ENCODE measurements at places on chromosomes 16 and 17.

- DNase-seq = no peak
Observed at GRCh38 chr17:18278867-18279266, 18.4 kb downstream of the MIEF2 start.

DNA sequence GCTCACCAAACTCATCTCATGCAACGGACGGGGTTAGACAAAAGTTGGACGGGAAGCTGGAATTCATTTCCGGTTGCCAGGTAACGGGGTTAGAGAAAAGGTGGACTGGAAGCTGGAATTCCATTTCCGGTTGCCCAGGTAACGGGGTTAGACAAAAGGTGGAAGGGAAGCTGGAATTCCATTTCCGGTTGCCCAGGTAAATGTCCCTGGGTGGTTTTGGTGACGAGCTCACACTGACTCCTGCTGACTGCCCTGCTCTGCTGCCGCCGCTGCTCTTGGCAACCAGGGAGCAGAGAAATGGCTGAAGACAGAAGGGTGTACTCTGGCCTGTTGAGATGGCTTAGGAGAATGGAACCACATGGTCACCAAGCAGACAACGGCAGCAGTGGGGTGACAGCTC, 170.3 kb upstream of the RPH3AL start:
- peak; percentile 25 for DNase-seq

GRCh38 chr17:49936386-49936785, 32.6 kb upstream of the DLX4 start:
- DNase-seq = no peak

DNA sequence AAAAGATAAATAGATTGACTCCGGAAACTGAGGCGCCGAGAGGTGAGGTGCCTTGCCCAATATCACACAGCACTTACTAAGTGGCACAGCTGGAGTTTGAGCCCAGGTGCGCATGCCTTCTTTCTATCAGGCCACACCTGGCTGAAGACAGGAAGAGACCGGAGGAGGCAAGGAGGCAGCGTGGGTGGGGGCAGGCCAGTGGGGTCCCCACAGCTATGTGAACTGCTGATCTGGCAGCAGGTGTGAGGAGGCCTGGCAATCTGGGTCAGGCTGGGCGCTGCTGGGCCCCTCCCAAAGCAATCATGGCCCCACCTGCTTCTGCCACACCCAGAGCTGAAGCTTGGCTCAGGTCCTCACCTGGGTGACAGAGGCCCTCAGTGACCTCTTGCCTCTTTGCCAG, 1.9 kb upstream of the GDPD3 start:
- DNase-seq = peak; percentile 66

DNA sequence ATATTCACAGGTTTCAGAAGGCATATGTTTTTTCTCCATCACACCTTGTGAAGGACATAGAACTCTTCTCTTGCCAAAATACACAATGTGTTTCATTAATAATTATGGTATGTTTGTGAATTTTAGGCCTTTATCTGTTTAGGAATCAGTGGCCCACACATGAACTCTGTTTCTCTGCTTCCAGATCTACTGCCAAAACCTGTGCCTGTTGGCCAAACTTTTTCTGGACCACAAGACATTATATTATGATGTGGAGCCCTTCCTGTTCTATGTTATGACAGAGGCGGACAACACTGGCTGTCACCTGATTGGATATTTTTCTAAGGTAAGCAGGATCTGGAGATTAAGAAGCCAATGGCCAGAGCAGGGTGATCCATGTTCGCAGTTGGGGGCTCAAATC, 26.4 kb downstream of the TAC4 start:
- no peak for DNase-seq

DNA sequence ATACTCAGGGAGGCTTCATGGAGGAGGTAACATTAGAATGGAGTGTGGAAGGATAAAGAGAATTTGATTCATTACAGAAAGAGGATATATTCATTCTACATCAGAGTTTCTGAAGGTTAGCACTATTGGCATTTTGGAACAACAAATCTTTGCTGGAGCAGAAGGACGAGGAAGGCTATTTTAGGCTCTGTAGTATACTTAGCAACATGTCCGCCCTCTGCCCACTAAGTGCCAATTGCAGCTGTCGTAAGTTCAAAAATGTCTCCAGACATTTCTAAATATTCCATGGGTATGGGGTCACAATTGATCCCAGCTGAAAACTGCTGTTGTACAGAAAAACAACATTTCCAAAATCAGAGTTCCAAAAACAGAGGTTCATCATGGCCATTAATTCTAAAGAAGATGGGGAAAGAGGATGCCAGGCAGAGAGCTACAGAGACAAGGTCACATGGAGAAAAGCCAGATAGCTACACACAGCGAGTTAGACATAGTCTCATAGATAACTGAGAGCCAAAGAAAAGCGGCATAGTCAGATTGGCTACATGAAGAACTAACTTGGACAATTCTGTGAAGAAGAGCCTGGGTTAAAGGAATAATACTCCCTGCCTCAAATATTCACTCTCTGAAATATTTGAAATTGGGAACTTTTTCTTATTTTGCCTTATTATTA, 846.4 kb upstream of the CDH8 start:
- DNase-seq = no peak

- DNase-seq = peak; percentile 85
Observed at GRCh38 chr17:57286399-57287105, 30.2 kb downstream of the MSI2 start.

DNA sequence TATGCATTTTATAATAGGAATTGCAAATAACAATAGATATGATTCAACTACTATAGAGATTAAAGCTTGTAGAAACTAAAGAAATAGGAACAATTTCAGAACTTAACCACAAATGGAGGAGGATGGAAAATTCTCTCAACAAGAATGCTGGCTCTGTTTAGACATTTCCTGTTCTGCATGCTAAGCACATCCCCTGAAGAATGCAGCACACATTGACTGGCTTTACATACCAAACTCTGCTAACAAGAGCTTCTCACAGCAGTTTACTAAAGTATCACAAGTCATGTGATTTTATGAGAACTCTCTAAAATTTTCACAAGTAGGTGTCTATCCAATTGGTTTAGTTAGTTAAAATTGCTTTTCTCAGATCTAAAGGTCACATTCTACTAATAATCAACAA, 85.2 kb downstream of the SPAG9 start:
- DNase-seq = no peak

DNA sequence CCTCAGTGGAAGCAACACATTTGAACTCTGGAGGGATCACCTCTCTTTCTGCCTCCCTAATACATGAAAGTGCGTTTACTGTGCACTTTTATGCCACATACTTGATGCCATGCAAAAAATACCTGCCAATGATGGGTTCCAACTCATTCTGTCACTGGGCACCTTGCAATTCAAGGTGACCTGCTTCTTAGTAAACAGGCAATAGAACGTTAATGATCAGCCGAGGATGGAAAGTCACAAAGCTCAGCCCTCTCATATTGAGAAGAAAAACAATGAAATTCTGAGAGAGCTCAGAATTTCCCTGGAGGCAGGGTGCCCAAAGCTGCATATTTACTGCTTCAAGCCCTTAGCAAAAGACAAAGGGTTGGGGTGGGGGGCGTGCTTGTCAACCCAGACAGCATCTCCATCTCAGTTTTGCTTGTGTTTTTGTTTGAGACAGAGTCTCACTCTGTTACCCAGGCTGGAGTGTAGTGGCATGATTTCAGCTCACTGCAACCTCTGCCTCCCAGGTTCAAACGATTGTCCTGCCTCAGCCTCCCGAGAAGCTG, 23.2 kb downstream of the LITAF start:
- no peak for DNase-seq

DNA sequence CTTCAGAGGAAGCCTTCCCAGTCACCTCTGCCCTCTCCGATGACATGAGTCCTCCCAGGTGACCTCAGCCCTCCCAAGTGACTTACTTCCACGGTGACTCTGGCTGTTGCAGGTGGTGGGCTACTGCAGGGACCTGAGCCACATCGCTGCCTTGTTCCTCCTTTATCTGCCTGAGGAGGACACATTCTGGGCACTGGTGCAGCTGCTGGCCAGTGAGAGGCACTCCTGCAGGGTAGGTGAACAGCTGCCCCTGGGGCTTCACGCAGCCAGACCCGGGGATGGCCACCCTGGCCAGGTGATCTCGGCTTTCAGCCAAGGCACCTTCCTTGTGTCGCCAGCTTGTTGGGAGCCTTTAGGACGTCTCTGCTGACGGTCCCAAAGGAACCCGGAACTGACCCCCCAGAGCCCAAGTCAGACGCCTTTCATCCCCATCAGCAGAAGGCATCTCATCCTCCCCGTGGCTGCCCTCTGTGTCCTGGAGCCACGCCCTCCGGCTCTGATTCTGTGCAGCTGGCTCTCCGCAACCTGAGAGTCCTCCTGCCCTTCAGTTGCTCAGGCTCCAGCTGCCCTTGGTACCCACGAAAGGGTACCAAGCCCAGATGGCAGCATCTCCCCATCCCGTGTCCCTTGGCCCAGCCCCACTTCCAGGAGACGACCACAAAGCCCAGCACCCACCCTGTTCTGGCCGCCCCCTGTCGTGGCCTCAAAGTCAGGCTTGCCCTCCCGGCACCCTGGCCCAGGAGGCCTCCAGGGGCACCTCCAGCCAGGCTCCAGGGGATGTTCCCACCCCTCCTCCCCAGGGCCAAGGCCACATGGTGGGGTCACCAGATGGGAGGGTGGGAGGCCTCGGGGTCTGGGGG, 81.7 kb downstream of the GOSR1 start:
- peak; percentile 30 for DNase-seq

DNA sequence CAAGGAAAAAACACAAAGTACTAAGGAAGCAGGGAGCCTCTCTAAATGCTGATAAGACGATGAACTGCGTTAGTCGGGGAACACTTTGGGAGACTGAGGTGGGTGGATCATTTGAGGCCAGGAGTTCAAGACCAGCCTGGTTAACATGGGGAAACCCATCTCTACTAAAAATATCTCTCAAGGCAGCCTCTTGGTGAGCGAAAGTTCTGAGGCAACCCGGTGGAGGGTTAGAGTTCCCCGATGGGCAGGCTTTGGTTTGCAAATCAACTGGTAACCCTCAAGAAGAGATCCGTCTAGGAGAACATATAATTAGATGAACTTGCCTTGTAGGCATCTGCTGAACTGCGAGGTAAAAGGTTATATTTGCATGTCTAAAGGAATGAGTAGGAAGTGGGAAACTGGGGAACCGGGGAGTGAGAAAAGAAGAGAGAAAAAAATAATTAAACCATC, 44.6 kb downstream of the WSB1 start:
- DNase-seq = no peak

- no peak for DNase-seq
Observed at GRCh38 chr16:6557353-6558023, 775.2 kb upstream of the RBFOX1 start.

- no peak for DNase-seq
Observed at GRCh38 chr17:79214459-79214858, 139.8 kb downstream of the ENGASE start.

DNA sequence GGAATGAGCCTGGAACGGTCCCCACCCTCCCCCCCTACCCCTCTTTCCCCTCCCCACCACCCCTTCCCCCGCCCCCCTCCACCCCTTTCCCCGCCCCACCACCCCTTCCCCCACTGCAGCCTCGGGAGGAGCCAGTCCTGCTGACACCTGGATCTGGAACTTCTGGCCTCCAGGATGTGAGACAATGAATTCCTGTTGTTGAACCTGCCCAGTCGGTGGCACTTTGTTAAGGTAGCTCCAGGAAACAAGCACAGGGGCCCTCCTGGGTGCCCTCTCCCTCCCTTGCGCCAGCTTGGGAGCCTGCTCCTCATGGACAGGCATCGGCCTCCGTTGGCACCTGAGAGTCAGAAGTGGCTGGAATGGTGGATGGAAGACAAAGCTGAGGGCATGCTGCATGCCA, 152.4 kb upstream of the FOXF1 start:
- no peak for DNase-seq

- no peak for DNase-seq
Observed at GRCh38 chr17:28367641-28368305, 2.3 kb downstream of the VTN start.

GRCh38 chr17:63999680-64000531, 1.8 kb downstream of the PRR29 start:
- no peak for DNase-seq

- DNase-seq = no peak
Observed at GRCh38 chr17:80316927-80317705, 56.5 kb downstream of the RNF213 start.

- DNase-seq = peak; percentile 74
Observed at GRCh38 chr17:44556832-44557606, at the start of gene FZD2. Gene FZD2 (plus strand): TSS chr17:44557484. CDS start chr17:44557689, 205 bp downstream.

GRCh38 chr16:83513008-83513755, 294.6 kb upstream of the HSBP1 start:
- no peak for DNase-seq

GRCh38 chr17:1870592-1870991, 40.8 kb downstream of the RPA1 start:
- DNase-seq = no peak

GRCh38 chr16:23131436-23131835, 17.8 kb downstream of the USP31 start:
- DNase-seq = no peak

- no peak for DNase-seq
Observed at GRCh38 chr16:54309341-54309740, 22.8 kb upstream of the IRX3 start.

DNA sequence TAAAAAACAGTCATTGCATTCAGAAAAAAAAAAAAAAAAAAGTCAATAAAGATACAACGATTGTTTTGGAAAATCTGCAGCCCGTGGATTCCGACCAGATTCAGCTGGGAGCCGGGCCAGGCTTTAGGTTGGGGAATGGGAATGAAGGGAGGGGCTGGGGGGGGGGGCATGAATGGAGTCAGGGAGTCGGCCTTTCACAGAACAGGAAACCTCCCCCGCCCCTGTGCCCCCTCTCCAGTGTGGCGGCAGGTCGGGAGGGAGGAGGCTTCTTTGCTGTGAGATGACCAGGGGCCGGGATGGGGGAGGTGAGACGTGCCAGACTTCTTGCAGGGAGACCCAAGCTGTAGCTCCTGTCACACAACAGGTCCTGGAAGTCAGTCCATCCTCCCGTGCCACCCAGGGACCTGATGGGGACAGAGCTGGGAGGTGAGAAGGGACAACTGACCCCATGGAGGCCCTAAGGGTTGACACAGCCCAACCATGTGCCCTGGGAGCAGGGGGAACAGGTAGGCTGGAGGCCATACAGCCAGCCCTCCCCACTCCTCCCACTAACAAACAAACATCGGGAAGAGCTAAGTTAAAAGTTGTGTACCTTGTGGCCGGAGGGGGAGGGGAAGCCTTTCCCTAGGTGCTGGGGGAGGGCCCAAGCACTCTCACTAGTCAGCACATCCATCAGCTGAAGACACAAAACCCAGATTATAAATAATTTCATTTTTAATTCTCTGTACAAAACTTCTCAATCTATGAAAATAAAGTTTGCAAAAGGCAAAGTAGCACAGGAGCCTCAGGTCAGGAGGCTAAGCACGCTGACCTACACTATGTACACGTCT, 25.2 kb downstream of the SREBF1 start:
- DNase-seq = peak; percentile 10

- peak; percentile 33 for DNase-seq
Observed at GRCh38 chr17:39231591-39232551, 6.1 kb upstream of the STAC2 start.

- DNase-seq = no peak
Observed at GRCh38 chr17:31092475-31093064, 2.2 kb upstream of the NF1 start.

Data from NCI-H146 (cell line).